ENCODE measurements at places on chromosomes 3 and 15.

GRCh38 chr3:65677486-65678010 lies 361.2 kb downstream of the MAGI1 start:
- no peak for DNase-seq

GRCh38 chr15:35490511-35490910 lies 55.5 kb downstream of the DPH6 start:
- DNase-seq, result no peak

- peak; percentile 15 for DNase-seq
Observed at GRCh38 chr3:120147072-120147871, 53.0 kb upstream of the GSK3B start.

DNA sequence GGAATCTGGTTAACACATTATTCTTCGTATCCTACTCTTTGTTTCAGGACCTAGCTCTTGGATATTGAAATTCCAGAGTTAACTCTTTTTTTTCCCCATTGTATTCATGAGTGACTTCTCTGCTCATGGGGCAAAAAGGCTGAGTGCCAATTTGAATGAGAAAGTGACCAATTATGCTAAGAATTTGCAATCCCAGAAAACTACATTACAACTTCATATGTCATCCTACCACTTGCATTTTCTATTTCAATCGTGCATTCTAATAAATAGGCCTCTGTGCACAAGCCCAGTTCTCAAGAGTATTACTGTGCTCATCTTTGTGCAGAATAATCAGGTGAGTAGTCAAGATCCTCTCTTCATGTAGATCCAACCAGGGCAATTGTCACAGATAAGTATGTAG lies 537.8 kb downstream of the OTOL1 start:
- no peak for DNase-seq

GRCh38 chr3:13728487-13728886 lies 151.4 kb downstream of the WNT7A start:
- DNase-seq, result no peak

- no peak for DNase-seq
Observed at GRCh38 chr3:98746882-98747281, 16.3 kb upstream of the ST3GAL6 start.

DNA sequence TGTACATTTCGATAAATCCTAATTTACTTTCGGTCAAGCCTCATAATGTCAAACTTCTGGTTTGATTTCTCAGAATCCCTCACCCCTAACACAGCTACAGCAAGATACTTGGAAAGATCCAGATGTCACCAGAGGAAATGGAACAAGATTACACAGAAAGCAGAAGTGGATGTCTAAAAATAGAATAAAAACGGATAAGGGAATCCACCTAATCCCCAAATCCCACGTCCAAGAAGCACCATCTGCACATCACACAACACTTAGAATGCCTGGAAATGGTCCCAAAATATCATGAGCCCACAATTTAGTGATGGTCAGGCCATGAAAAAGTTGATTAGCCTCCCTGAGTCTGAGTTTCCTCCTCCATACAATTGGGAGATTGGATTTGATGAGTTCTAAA lies 61.7 kb downstream of the AGTR1 start:
- DNase-seq, result no peak

- DNase-seq, result no peak
Observed at GRCh38 chr3:100899440-100900091, 93.7 kb downstream of the ABI3BP start.

- DNase-seq, result no peak
Observed at GRCh38 chr3:55174747-55175146, 246.9 kb upstream of the LRTM1 start.

GRCh38 chr3:39428745-39429201 lies 22.3 kb downstream of the RPSA start:
- DNase-seq, result no peak

Measured in activated CD4-positive, alpha-beta T cell treated with anti-CD3 and anti-CD28 coated beads for 24 hours (primary cell).